Fibroblast of villous mesenchyme (primary cell): ENCODE measurements at places on chromosomes 6 and 20. TPM values are rescaled to one million over a fixed set of nuclear protein-coding genes. Genes with fewer than 3 reads are reported as not detected.

The CCN6 gene
- not detected in 2 replicates for total RNA-seq

The SOX18 gene
- total RNA-seq: under 0.01 TPM in 1 of 2 replicates, not detected in the other

The WTAP gene
- total RNA-seq: 89.5 and 159 TPM in 2 replicates

The EYA4 gene
- total RNA-seq: under 0.01 TPM in 2 replicates
